ENCODE measurements at places on chromosomes 11 and 22.
A peak's percentile ranks its signal among the peaks of the same experiment; 100 is the strongest.

GRCh38 chr22:44392446-44392921 is 79.7 kb upstream of the SHISAL1 start:
- peak; percentile 10 for DNase-seq

DNA sequence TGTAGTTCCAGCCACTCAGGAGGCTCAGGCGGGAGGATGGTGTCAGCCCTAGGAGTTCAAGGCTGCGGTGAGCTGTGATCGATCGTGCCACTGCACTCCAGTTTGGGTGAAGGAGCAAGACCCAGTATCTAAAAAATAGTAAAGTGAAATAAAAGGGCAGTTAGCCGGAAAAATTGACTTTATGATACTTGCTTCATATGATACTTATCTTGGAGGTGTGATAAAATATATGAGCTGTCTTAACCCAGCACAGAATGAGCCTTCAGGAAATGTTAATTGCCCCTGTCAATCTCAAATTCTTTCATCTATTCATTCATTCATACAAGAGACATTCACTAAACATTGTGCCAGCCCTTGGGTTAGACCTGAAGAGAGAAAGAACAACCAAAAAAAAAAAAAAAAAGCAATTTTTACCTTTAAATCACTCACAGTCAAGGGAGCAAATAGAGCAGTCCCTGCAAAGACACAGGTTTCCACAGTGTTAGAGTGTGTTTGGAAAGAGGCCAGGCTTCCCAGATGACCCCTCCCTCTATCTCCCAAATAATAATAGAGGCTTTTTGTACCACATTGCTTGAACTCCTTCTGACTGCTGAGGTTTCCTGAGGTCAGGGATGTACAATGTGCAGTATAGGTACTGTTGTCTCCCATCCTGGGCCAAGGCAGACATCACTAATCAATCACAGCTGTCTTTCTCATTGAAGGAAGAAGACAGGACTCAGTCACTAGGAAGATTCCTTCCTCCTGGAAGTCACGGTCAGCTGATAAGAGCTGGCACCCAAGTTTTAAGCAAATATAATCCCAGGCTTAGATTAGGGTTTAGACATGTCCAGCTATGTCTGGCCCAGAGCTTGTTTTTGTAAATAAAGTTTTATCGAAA is 454.6 kb downstream of the MIAT start:
- peak; percentile 24 for DNase-seq

DNA sequence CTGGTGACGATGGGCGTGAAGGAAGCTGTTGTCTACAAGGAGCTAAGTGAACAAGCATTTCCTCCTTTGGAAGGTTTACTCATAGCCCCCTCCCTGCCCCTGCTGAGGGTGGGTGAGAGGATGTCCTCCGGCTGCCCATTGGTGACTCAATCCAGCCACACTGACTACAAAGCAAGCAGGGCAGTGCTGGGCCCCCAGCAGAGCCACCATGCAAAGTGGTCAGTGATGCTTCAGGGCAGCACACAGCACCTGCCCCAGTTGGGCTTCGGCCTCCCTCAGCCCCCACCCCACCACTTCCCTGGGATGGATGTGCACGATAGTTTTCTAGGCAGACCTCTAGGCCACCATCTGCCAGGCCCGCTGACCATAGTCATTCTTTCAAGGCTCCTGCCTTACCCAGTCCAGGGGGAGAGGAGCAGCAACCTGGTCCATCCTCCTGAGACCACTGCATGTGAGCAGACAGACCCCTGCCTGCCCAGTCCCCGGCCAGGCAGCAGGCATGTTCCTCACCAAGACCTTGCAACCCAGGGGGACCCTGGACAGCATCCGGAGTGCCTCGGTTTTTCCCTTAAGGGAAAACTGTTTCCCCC is 125.1 kb downstream of the BCR start:
- DNase-seq, result peak; percentile 21

GRCh38 chr11:101477926-101478325 is 105.9 kb downstream of the TRPC6 start:
- no peak for DNase-seq

GRCh38 chr11:75852406-75853017 is 37.5 kb downstream of the UVRAG start:
- no peak for DNase-seq

DNA sequence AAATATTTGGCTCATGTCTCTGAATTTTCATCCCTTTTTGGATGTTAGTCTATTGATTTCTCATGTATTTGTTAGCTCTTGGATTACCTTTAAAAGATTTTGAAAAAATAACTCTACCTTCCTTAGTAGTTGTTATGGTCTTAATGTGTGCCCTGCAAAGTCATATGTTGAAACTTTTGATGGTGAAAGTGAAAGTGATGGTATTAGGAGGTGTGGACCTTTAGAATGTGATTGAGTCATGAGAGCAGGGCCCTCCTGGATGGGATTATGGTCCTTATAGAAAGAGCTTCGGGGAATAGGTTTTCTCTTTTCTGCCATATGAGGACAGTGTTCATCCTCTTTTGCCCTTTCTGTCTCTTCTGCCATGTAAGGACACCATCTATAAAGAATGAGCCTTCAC is 33.6 kb upstream of the MPPED2 start:
- no peak for DNase-seq

DNA sequence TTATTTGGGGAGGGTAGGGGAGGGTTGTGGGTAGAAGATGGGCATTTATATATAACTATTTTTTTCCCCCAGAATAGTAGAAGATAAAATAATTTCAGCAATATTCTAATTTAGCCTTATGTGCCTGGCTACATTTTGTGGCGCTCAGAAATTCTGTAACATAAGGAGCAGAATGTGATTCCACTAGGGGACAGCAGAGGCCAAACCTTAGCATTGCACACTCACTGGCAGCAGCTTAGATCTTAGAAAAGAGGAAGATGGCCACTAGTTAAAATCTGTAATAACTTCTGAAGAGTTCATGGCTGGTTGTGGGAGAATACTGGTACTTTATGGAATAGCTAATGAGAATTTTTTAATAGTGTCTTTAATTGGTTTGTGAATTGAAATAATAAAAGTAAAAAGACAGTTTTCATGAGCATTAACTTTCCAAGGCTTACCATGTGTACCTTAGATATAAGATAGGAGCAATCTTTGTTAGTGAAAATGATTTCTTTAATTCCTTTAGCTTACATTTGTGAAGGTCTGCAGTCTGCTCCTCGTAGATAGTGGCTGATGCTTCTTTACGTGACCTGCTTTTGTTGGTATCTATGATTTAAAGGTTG is 33.1 kb downstream of the DDX10 start:
- DNase-seq, result peak; percentile 37

GRCh38 chr11:30631148-30631547 is 45.0 kb upstream of the MPPED2 start:
- no peak for DNase-seq

DNA sequence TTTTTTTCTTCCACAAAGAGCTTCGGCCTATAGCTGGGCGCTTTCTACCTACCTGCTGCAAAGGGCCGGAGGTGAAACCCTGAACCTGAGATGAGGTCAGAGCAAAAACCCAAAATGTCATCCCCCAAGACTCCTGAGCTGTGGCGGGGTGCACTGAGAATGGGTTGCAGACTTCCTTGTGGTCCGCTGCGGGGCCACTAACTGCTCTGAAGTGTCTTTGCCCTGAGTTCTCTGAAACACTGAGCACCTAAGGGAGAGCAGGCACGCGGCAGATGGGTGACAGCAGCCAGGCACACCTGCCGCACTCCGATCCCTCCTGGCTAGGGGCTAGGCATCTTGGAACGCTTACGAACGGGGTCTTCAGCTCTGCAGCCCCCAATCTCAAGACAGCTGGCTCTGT is 29.3 kb downstream of the RASD2 start:
- no peak for DNase-seq

DNA sequence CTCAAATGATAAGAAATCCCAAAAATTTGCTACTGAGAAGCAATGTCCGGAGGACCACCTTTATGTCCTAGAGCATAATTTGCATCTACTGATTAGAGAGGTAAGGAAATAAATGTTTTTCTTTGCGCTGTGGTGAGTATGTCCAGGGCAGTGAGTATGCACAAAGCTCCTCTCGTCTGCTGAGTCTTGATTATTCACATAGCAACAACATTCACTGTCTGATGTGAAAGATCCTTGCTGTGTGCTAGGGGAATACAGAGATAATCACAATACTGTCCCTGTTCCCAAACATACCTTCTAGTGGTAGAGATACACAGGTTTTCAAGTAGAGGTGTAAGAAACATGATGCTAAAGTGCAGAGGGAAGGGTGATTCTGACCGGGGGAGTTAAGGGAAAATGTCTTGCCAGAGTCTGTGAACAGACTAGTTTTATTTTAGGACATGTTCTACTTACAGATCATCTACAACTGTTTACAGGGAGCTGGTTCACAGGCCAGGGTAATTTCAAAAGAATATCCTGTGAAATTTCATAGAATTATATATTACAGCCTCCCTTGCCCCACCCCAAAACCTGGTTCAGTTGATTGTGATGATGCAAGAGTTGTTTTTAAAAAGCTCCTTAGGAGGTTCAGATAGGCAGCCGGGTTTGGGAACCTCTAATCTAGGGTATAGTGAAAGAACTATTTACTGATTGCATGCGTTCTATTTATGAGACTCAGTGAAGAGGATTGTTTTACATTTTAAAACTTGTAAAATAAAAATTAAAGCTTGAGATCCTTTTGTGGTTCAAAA is 12.6 kb downstream of the MED17 start:
- no peak for DNase-seq

GRCh38 chr22:19772673-19773469 is 12.3 kb downstream of the TBX1 start:
- no peak for DNase-seq

DNA sequence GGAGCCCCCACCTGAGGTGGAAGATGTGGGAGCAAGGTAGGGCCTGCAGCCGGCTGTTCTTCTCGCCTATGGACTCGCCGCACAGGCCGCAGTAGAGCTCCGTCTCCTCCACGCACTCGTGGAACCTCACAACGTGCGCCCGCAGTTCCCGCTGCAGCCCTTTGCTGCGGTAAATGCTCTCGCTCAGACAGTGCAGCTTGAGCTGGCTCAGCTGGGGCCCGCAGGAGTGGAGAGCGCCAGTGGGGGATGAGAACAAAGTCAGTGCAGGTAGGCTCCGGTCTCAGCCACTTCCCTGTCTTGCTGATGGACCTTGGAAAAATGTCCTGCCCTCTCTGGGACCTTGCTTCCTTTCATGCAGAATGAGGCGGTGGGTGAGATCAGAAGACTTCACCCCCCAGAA is 10.2 kb downstream of the RAPSN start:
- no peak for DNase-seq

DNA sequence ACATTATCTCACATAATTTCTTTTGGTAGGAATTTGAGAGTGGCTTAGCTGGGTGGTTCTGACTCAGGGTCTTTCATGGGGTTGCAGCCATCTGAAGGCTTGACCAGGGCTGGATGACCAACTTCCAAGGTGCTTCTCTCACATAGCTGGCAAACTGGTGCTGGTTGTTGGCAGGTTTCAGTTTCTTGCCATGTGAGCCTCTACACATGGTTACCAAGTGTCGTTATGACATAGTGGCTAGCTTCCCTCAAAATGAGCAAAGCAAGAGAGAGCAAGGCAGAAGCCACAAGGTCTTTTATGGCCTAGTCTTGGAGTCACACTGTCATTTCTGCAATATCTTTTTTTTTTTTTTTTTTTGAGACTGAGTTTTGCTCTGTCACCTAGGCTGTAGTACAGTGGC is 4.2 kb upstream of the TFIP11 start:
- DNase-seq, result no peak

DNA sequence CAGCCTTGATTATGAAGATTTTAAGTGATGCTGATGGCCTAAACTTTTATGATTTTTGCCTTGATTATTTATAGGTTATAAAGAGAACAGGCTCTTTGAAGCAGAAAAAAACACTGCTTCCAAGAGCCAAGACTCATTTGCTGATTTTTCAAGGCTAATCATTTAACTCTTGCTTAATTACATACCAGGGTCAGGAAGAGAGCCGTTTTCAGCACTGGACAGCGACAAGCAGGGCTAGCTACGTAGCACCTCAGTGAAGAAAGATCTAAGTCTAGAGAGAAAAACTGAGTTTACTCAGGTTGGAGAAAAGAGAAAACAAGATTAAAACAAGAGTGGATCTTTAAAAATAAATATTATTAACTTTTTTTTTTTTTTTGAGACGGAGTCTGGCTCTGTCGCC is 615.4 kb upstream of the B3GAT1 start:
- peak; percentile 44 for DNase-seq

DNA sequence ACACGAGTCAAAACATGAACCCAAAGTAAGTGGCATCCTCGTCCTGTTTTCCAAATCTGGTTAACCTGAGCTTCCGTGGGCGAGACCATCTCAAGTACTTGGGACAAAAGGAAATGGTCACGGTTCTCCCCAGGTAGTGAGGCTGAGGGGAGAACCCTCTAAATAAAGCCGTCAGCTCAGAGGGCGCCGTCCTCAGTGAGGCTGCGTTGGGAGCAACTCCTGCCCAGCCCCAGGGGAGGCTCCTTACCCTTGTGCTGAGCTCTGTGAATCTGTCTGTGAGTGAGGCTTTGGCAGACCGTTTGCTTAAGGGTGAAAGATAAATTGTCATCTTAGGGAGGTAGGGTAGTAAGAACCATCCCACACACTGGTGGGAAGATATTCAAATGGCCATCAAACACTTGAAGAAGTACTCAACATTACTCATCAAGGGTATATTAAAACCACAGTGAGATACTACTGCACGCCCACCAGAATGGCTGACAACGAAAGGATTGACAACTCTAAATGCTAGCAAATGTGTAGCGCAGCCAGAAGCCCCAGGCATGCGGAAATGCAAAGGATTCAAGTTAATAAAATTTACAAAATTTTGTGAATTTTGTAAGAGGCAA is 321.0 kb downstream of the TBC1D22A start:
- DNase-seq, result no peak

DNA sequence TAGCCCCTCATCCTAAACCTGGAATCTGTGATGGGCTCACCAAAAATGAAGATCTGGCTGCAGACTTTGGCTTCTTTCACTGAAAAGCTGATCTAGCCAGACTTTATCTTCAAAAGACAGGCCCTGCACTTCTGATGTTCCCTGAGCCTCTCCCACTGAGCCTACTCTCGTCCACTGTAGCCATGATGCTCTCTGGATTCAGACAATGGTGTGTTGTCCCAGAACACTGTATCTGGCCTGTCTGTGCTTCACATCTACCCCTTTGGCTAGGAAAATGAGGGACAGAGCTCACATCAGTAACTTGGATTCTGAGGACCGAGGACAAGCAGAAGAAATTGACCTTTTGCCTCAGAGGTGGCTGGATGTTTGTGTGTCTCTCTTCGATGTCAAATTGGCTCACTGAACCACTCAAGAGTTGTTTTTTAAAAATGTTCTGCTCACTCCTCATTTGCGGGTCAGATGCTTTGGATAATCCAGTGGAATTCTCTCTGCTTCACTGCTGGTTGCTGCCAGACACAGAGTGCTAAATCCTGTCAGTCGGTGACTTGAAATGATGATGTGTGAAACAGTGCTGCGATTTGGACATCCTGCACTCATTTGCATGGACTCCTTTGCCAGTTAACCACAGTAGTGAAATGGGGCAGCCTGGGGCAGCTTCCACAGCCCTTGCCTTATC is 67.5 kb downstream of the ARFGAP2 start:
- DNase-seq, result no peak
